Stimulated activated CD4-positive, alpha-beta T cell treated with anti-CD3 and anti-CD28 coated beads, Interleukin-12 subunit alpha, Interleukin-12 subunit beta, amount 100 ng/mL, for 48 hours (primary cell): ENCODE measurements at places on chromosomes 1 and 21.

DNA sequence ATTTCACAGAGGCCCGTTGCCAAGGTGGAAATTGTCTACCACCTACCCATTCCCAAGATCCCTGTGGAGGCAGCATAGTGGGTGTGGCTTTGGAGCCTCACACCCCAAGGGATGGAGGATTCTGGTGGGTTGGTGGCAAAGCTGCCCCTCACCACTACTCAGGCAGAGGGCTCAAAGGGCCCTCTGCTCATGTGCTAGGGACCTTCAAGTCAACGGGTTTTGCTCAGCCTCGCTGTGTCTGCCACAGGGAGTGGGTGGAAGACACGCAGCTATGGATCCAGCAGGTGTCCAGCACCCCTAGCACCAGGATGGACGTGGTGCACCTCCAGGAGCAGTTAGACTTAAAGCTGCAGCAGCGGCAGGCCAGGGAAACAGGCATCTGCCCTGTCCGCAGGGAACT, 2.3 kb downstream of the DNALI1 start:
- no peak for DNase-seq

DNA sequence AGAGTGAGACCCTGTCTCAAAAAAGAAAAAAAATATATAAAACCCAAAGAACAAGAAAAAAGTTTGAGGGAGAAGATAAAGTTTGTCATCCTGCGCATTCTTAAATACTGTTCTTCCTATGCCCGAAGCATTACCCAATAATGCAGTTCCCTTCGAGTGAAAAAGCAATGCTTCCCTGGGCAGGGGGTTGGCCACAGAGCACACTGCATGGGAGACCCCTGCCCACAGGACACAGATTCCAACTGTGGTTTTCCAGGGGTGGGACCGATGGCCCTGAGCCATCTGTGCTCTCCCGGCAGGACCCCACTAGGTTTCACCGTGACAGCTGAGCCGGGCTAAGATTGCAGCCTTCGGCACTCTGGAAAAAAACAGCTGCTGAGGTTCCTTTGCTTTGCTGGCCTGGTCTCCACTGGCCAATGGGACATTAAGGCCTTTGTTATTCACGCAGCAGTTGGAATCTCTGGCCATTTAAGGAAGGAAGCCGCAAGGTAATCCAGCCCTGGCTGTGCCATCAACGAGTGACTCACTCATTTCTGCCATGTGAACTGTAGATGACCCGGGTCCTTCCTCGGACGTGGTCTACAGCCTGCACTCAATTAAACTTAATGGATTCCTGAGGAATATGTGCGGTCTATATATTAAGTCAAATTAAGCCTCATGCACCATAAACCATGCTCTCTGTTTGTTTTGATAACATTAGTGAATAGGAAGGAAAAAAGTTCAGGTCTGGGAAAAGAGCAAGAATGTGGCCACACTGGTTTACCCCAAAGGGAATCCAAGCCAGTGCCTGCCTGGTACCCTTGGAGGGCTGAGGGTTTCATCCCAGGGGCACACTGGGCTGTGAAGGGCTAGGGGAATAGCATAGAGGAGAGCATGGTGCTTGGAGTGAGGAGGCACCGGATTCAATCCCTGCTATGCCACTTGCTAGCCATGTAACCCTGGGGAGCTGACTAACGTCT, 163.2 kb downstream of the ZBTB18 start:
- no peak for DNase-seq

DNA sequence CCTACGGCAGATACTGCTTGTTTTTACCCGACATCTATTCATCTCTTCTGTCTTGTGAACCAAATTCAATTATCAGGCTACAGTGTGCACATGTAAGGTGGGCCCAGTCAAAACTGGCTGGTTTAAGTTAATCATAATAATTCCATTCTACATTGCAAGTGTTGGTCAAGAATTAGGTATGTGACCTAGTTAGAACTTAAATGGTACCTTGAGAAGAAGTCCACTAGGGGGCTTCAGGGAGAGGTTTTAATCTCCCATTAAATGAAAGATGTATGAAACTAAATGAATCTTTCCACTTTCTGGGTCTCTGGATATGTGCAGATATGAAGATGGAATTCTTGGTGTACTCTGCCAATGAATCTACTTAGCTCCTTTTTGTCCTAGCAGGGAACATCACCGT, 187.1 kb downstream of the CDC42BPA start:
- DNase-seq: no peak

DNA sequence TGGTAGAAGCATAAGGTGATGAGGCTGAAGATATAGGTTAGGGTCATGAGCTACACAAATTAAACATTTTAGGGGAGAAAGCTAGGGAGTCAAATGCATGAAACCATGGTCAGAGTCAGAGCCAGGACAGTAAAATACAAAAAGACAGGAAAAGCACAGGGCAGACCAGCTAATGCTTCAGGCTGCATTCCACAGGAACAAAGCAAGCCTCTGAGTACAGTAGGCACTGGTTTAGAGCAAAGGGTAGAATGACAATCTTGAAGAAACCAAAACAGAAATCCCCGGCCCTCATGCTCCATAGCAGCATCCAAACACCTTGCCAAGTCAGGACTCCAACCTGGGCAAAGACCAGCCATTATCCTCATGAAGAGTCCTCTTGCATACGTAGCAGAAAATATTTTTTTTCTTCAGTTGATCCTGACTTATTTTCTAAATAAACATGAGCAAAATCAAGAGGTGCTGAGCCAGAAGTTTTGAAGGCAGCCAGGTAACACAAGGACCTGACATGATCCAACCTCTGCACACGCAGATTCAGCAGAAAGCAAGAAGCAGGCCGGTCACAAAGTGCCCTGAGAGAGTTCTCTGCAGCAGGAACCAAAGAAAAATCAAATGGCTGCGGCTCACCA, 273.1 kb downstream of the TTLL7 start:
- no peak for DNase-seq

DNA sequence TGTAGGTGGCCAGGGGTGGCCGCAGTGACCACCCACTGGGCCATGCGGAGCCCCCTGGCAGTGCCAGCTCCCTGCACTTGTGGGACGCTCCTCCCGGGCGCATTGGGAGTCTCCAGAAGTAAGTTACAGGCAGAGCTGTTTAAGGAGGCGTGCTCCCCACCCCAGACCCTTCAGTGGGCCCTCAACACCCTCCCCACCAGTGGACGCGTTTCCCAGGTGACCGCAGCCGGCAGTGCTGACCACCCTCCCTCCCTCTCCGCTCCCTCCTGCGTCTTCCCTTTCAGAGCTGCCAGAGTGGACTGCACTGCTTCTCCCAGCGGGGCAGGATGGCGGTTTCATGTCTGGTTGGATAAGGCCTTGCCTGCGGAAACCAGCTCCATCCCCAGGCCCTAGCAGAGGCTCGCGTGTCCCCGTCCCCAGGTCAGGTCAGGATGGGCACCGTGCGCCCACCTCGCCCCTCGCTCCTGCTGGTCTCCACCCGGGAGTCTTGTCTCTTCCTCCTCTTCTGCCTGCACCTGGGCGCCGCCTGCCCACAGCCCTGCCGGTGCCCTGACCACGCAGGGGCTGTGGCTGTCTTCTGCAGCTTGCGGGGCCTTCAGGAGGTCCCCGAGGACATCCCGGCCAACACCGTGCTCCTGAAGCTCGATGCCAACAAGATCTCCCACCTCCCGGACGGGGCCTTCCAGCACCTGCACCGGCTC, 1.1 kb downstream of the LRRC3 start:
- no peak for DNase-seq

DNA sequence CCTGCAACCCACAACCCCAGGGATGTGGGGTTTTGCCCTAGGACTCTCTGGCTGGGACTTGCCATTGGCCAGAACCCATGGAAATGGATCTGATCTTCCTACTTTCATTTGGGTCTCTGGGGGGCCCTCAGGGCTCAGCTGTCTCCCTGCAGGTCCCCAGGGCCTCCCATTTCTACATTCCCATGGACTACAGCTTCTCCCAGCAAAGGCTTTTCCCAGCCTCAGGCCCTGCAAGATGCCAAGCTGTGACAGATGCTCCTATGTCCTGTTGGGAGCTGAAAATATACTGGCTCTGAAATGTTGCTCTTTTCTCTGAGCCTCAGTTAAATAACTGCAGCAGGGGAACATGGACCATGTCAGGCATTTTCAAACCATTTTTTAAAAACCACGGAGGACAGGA, 99.5 kb upstream of the IGSF21 start:
- DNase-seq: no peak
